ENCODE measurements at places on chromosomes 4 and X. TPM values are rescaled to one million over a fixed set of nuclear protein-coding genes. Genes with fewer than 3 reads are reported as not detected.

ERVMER34-1 gene
- total RNA-seq, result 1.5 TPM

CNGA1 gene
- total RNA-seq, result 0.53 TPM

KCNIP4 gene
- not detected for total RNA-seq

- peaks cover 10% of the 10 kb centered on the region for H3K27me3 ChIP-seq
- no peak overlapping the region for H3K27ac ChIP-seq
- H3K4me1 ChIP-seq, result peaks cover 11% of the 10 kb centered on the region
Observed at GRCh38 chr4:7365462-7366179, 69.1 kb downstream of the PSAPL1 start.

GRCh38 chrX:108033890-108034289 is 11.0 kb upstream of the VSIG1 start:
- H3K4me1 ChIP-seq, result no peaks in the 10 kb centered on the region
- no peaks in the 10 kb centered on the region for H3K27me3 ChIP-seq
- H3K4me3 ChIP-seq, result no peak overlapping the region
- no peak for DNase-seq
- H3K36me3 ChIP-seq, result no peaks in the 10 kb centered on the region

GRCh38 chr4:75567725-75568124 is 11.9 kb downstream of the ODAPH start:
- DNase-seq, result no peak
- H3K27ac ChIP-seq, result no peak overlapping the region
- H3K36me3 ChIP-seq, result no peaks in the 10 kb centered on the region
- H3K4me3 ChIP-seq, result no peak overlapping the region
- H3K4me1 ChIP-seq, result no peaks in the 10 kb centered on the region

Data from lower lobe of right lung (tissue), 2 donors.